ENCODE measurements at places on chromosomes 4 and X. TPM values are rescaled to one million over a fixed set of nuclear protein-coding genes. Genes with fewer than 3 reads are reported as not detected.

DNA sequence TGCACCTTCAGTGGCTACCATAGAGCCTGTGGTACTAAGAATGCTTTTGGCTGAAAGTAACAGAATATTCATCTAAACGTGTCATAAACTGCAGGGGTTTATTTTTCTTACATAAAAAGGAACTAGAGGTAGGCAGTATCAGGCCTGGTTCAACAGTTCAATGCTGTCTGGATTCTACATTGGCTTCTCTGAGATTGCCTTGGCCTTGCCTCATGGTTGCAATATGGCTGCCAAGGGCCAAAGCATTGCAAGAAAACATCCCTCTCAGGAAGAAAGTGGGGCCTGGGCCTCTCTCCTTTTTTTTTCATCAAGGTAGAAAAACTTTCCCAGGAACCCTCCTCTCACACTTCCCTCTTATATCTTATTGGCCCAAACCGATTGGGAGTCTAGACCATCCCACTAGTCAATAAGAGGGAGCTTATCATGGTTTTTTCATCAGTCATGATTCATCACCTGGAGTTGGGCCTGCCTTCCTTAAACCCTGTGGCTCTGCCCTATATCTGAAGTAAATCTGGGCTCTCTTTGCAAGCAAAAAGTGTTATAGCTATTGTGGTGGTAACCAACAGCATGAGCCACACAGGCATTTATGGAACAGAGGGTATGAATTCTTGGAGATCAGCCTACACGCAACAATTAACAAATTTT, 1.8 kb upstream of the DOCK11 start:
- DNase-seq = no peak

The CFAP99 gene
- 0.08 TPM for total RNA-seq

DNA sequence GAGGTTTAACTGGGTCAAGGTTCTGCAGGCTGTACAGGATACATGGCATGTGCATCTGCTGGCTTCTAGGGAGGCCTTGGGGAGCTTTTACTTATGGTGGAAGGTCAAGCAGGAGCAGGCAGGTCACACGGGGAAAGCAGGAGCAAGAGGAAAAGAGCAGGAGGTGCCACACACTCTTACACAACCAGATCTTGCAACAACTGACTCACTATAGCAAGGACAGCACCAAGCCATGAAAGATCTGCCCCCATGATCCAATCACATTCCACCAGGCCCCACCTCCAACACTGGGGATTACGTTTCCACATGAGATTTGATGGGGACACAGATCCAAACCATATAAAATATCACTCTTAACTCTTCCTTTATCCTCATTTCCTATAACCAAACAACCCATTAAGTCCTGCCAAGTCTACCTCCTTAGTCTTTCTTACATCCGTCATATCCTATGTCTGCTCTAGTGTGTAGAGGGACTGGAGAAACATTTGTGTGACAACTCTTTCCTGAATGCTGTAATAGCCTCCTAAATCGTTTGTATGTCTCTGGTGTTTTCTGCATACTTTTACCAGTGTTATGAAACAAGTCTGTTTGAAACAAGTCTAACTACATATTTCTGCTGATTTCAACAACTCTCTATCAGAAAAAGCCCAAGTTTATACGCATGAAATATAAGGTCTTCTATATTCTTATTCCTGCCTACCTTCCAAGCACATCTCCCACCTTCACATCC, 8.3 kb upstream of the RAP2C start:
- DNase-seq = no peak

- no peak for DNase-seq
These were observed 816.8 kb downstream of the RPA4 start for GRCh38 chrX:97700547-97700946.

DNA sequence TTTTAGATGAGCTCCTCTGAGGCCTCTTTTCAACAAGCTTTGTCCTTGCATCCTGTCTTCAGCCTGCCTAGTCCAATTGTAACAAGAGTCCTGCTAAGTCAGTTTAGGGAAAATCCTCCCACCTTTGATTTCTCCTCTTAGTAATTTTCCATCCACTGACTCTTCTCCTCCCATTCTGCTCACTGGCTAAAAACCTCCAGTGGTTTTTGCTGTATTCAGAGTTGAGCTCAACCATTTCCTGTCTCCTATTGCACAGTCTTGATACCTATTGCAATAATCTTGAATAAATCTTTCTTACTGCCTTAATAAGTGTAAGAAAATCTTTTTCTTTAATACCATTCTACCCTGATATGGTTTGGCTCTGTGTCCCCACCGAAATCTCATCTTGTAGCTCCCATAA, 117.8 kb upstream of the ENPP6 start:
- DNase-seq = no peak

The ARAP2 gene
- 76.4 TPM for total RNA-seq

GRCh38 chr4:107500551-107500950, 219.5 kb downstream of the PAPSS1 start:
- no peak for DNase-seq

The TCEAL7 gene
- not detected for total RNA-seq

GRCh38 chr4:155667568-155668511, 1.2 kb downstream of the GUCY1A1 start:
- no peak for DNase-seq

DNA sequence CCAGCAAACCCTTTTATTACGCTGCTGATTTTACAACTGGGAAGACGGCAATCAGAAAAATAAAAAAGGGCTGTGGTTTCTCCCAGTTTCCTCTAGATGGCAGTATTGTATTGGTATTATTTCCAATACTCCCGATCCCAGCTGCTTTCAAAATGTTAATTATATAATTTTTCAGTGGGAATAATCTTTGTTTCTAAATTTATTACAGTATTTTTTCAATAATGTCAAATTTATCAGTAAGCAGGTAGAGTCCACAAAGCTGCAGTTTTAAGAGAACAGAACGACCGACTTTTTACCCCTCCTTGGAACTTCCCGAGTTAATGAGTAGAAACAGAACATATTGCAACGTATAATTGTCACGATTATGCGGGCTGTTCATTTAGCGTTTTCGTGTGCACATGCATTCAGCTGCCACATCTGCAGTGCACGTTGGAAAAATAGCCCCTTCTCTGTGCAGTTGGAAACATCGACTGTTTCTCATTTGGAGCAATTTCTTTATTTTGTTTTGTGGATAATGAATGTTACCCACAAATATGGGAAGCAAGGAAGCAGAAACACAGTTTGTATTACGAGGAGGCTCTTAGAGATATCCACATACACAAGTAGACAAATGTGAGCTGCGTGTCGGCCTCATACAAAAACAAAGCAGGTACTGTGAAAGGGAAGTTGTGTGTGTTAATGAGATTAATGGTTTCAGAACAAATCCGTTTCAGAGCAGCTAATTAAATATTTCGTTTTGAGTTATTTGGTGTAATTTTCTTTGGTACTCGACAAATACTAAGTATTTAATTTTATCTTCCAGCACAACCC, 188.0 kb downstream of the STIM2 start:
- no peak for DNase-seq

GRCh38 chrX:46959101-46959500, 46.9 kb downstream of the JADE3 start:
- no peak for DNase-seq

DNA sequence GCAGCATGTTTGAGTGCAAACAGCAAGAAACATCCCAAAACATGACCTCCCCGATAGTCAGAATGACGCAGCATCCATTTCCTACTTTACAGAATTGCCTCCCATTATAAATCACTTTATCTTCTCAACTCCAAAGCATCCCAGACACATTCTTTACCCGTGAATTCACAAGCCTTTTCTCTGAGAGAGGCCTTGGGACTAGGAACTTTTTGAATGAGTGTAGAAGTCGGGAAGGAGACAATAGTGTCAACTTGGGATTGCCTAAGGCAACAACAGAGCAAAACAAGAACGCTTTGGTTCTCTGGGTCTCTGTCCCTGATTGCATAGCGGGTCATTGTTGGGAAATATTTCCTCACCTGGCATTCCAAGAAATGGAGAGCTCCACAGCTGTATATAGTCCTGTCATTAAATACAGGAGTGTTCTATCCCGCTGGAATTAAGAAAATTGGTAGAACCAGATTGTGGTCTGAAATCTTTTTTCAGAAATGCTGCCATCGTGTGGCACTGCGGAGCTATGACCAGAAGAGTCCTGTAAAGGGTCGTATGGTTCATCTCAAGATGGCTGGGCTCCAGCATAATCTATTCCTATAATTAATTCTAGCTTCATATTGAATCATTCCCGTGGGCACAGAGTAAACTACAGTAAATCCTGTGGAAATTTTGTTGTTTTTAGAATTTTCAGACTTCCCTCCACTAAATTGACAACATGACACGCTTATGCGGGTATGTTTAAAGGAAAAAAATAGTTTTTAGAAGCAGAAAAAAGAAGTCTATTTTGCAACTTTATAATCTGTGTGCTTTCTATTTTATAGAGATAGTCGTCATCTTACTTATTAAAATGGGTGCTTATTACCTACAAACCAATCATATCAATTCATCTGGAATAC, 2.0 kb upstream of the SPP1 start:
- peak; percentile 28 for DNase-seq

DNA sequence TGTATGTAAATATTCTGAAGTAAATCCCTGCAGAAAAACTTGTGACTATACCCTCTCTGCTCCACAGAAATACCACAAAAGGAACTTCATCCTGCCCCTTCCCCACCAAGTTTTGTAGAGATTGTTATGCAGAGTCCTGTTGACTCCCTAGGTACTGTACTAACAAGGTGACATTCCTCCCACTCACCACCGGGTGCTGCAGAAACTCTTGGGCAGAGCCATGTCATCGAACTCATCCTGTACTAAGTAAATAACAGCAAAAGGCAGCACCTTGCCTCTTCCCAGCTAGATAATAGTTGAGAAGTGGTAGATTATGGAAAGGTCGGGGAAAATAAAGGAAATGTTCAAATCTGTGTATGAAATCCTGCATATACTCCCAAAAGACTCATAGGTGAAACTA, 233.3 kb downstream of the STPG2 start:
- DNase-seq = no peak

The ALB gene
- total RNA-seq = not detected

GRCh38 chr4:159379836-159380235, 277.0 kb downstream of the RAPGEF2 start:
- DNase-seq = no peak

DNA sequence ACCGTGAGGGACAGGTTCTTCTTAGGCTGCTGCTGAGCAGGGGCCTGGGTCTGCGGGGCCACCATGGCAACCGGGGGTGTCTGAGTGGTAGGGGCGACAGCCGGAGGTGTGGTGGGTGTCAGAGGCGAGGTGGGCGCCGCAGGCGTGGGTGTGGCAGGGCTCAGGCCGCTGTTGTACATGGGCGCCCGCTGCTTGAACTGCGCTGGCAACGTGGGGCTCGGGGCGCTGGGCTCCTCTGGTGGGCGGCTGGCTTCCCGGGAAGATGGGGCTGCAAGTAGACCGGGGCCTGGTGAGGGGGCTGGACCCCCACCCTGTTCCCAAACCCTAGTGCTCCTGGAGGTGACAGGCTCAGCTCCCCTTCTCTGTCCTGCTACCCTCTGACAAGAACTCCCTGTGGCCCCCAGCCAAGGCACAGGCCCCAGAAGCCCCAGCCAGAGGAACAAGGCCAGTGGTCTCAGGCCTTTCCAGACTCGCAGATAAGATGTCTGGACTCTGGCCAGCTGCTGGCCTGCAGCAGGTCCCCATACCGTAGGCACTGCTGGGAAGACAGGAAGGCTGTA, 24.8 kb downstream of the NELFA start:
- no peak for DNase-seq

DNA sequence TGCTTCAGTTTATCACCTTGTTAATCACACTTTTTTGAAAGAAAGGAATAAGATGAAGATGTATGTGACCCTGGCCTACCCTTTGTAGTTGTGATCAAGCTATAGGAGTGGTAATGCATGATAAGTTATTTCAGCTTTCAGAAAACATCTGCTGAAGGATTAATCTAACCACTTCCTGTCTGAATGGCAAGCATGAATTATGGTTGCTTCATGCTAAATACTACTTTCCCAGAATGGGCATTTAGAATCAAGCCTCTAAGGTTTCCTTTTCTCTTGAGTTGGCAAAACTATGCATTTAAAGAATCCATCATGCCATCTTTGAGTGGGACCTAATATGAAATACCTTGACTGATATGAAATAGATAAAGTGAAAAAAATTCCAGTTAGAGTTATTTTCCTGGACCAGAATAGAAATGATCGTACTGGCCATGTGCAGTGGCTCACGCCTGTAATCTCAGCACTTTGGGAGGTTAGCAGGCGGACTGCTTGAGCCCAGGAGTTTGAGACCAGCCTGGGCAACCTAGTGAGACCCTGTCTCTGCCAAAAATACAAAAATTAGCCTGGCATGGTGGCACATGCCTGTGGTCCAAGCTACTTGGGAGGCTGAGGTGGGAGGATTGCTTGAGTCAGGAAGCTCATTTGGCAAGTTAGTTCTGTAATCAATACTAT, 59.1 kb downstream of the ANXA3 start:
- no peak for DNase-seq

The UNC5C gene
- total RNA-seq = not detected
